ENCODE measurements at places on chromosomes 2 and 18.

DNA sequence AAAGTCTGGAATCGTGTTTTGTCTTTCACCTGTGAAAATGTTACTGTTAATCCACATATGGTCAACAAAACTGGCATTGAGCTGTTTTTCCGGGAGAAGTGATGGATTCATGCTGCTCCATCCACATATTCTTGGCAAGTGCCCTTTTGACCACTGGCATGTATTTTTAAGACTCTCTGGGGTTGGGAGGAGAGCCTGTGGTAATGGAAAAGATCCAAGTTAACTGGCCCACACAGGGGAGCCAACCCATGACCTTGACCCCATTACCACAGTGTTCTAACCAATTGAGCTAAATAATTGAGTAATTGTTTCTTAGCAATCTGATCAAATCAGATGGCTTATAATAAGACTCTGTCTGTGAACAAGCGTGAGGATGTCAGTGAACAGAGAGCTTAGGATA, 296.2 kb upstream of the NRP2 start:
- DNase-seq, result no peak

DNA sequence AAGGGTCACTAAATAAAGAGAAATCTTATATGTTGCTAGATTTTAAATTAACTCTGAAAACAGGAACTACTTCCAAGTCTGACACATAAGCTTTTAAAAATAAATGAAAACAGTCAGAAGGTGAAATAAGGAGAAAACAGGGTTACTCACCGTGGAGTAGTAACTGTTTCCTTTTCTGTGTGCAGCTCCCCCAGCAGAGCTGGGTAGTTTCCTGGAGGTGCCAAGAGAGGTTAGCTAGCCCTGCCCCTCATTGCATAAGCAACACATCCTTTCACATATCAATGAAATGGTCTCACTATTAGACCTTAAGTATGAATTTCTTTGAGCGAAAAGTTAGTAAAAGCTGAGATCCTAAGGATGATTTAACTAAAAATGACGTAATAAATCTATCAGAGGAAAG, 54.0 kb upstream of the GPR75 start:
- no peak for DNase-seq

GRCh38 chr18:31450409-31450808, 2.9 kb downstream of the DSG3 start:
- no peak for DNase-seq

- no peak for DNase-seq
These were observed 1860.6 kb upstream of the PIK3C3 start for GRCh38 chr18:40094441-40094840.

- DNase-seq, result peak; percentile 22
These were observed 624 bp upstream of the MAP4K3 start for GRCh38 chr2:39437522-39438296.

GRCh38 chr18:63017076-63017475, 301.7 kb downstream of the PHLPP1 start:
- no peak for DNase-seq

DNA sequence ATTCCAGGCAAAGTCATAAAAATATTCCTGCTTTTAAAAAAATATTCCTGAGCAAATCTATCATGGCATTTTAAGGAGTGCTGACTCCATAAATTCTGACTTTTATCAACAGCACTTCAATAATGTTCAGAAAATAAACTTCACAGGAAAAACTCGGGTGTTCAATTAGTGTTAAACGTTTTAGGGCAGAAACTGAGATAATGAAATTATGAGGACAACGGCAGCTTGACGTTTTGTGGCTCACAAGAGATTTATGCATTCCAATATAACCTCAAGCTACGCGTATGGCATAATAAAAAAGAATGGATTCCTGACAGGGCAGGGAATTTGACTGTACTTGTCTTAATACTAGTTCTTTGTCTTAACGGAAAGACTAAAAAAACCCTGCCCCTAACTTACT, 133.2 kb downstream of the ICOS start:
- no peak for DNase-seq

GRCh38 chr2:54903736-54904554, 146.3 kb downstream of the RTN4 start:
- peak; percentile 22 for DNase-seq

GRCh38 chr2:43214253-43214652, 12.2 kb downstream of the ZFP36L2 start:
- DNase-seq, result no peak

GRCh38 chr2:109454765-109455394, 158.9 kb downstream of the SEPTIN10 start:
- no peak for DNase-seq

GRCh38 chr2:204967199-204967960, 422.1 kb downstream of the PARD3B start:
- DNase-seq, result no peak

- no peak for DNase-seq
These were observed 73.7 kb upstream of the LAPTM4A start for GRCh38 chr2:20125164-20125563.

DNA sequence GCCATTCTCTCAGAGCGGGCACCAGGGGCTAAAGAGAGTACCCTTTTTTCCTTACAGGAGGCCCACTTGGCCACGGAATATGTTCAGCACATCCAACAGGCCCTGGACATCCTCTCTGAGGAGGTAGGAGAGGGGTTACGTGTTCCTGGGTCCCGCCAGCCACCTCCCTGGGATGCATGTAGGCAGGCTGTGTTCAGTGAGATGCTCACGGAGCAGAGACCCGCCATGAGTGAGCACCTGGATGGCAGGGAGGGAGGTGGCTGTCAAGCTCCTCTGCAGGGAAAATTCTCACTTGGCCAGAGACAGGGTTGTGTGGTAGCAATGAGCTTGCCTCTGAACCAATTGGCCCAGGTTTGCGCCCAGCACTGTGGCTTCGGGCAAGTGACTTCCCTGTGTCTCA, 123.1 kb upstream of the PPP1CB start:
- no peak for DNase-seq

- DNase-seq, result no peak
These were observed 943 bp downstream of the INPP5D start for GRCh38 chr2:233060980-233061590.

DNA sequence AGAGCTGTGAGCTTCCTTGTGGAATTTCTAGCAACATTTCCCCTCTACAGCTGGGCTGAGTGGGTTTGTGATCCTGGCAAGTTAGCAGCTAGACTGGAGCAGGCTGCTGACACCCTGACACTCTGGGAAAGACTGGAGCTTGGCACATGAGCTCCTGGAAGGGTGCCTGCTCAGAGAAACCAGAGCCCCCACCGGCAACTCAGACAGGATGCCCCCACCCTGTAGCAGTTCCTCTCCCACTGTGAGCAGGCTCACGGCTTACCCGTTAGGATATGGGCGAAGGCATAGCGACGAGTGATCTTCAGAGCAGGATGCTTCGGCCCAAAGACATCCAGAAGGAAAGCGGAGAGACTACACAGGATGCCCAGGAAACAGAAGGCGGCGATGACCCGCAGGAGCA, 11.2 kb downstream of the TMEM127 start:
- DNase-seq, result no peak

GRCh38 chr18:60746919-60747318, 374.3 kb upstream of the MC4R start:
- DNase-seq, result no peak

- DNase-seq, result no peak
These were observed 115.2 kb downstream of the DIS3L2 start for GRCh38 chr2:232076736-232077135.

GRCh38 chr18:78666666-78667335, 312.8 kb upstream of the SALL3 start:
- DNase-seq, result no peak

- DNase-seq, result no peak
These were observed 46.0 kb downstream of the CAVIN2 start for GRCh38 chr2:191800874-191801273.

DNA sequence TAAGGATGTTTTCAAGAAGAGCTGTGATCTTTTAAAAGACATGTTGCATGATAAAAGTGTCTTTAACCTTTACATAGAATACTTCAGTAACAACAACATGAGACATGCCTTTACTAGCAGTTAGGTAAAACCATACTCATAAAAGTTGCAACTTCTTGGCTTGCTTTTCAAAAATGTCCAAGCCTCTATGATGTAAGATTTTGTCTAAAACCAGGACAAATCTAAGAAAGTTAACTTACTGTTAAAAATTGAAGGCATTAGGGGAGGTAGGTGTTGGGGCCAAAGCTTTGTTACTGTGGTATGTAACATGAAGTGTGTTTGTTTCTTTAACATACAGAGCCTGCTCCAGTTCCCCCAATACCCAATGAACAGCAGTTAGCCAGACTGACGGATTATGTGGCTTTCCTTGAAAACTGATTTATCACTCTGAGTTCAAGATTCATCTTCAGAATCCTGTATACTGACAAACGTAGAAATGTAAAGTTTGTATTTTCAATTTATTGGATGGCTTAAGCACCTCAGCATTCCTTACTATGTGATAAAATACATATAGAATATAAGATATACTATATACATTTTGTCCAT, 11.7 kb downstream of the COPS8 start:
- no peak for DNase-seq

DNA sequence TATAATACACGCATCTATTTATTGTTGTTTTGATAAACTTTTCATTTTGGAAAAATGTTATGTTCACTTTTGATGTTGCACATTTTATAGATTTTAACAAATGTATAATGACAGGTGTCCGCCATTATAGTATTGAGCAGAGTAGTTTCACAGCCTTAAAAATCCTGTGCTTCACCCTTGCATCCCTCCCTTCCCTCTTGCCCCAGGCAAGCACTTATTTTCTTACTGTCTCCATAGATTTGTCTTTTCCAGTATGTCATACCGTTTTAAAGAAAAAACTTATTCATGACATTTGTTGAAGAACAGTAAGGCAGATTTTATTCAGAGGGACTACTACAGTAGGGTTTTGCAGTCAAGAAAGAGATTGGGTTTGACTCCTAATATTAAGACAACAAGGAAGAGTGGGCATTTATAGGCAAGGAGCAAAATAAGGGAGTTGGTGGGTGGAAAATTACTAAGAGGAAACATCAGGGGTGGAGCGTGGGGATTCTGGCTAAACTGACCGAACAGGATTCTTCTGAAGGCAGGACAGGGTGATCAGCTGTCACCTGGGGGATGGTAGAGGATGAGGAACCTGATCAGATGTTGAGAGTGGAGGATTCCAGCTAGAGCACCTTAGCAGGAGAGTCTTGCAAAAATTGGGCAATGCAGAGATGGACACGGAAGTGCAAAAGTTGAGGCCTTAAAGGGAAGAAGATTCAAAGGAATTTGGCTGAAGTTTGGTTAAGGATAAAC, 108.8 kb downstream of the NCK2 start:
- DNase-seq, result peak; percentile 41

- peak; percentile 77 for DNase-seq
These were observed 44.0 kb upstream of the RPL31 start for GRCh38 chr2:100957996-100958653.

DNA sequence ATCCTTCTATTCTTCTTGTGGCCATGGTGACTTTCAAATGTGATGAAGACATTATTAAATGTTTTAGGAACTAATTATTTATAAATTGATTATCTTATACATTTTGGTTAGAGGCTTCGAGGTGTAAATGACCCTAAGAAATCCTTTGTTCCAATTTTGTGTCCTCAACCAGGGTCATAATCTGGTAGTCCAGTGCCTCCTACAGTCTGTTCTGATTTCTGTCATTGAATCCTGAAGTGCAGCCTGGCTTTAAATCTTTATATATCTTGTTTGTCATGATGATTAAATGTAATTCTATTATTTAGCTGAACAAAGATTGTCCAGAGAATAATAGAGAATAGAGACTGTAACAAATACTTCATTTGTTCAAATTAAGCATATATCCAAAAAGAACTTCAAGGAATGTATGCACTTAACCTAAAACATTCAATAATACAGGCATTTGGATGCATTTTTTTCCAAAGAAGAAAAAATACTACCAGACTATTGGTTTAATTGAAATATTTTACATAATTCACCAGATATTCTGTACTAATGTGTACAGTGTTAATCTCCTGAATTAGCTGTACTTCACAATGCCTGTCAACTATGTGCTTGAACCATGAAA, 89.8 kb downstream of the PRPF40A start:
- DNase-seq, result no peak

- DNase-seq, result no peak
These were observed 148.4 kb downstream of the NBAS start for GRCh38 chr2:15412779-15413178.

- DNase-seq, result peak; percentile 12
These were observed 38.4 kb downstream of the RNF144A start for GRCh38 chr2:6955511-6956136.

- no peak for DNase-seq
These were observed 571.0 kb upstream of the SALL3 start for GRCh38 chr18:78408623-78409022.

DNA sequence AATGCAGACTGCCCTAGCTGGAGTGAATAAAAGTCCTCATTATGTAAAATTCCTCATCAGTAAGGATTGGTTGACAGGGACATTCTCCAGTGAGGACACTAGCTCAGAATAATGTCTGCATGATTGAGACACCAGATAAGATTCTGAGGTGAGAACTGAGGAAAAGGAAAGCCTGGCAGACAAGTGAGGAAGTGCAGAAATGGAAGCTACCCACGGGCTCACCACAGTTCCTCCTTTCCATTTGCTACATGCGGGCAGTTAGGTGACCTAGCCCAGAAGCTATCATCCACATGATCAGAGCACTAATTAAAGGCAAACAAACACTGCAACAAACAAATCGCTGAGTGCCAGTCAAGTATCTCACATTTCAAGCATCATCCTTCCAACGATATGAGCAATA, 27.7 kb downstream of the NETO1 start:
- no peak for DNase-seq

DNA sequence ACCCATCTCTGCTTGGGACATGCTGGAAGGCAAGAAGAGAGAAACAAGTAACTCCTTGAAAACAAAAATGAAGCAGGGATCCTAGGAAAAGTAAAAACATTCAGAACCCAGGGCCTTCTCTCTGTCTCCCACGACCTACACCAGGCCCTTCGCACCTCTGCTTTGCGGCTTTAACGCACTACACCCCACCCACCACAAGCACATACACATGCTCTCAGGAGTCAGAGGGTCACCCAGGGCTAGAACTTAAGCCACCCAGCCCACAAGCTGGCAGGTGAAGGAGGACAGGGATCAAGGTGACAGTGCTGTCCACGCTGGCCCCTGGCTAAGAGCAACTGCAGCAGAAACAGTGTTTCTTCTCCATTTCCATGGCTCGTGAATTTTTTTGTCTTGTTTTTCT, 72.2 kb downstream of the BCL11A start:
- DNase-seq, result no peak

DNA sequence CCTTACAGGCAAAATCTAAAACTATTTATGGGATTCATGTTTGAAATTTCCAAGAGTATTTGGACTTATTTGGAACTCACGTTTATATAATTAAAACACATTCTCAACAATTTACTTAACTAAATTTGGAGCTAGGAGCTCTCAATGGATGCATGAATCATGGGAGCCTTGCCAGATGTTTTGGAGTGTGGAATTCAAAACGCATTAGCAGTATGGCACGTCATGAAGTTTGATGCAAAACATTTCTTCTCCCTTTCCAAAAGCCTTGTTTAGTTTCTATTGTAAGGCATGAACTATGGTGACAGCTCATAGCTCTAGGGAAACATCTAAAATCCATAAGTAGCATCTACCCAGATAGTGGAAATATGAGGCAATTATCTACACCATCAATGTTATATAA, 701.6 kb downstream of the SATB2 start:
- no peak for DNase-seq

Measured in prostate gland (tissue), 2 donors.